GM12892 (cell line): ENCODE measurements at places on chromosomes 16 and 17.

GRCh38 chr16:78879011-78879410 lies 721.5 kb downstream of the MAF start:
- DNase-seq, result no peak

GRCh38 chr16:69193855-69194254 lies 6.9 kb downstream of the SNTB2 start:
- no peak for DNase-seq

GRCh38 chr16:11968577-11968976 lies 3.6 kb downstream of the TNFRSF17 start:
- no peak for DNase-seq

DNA sequence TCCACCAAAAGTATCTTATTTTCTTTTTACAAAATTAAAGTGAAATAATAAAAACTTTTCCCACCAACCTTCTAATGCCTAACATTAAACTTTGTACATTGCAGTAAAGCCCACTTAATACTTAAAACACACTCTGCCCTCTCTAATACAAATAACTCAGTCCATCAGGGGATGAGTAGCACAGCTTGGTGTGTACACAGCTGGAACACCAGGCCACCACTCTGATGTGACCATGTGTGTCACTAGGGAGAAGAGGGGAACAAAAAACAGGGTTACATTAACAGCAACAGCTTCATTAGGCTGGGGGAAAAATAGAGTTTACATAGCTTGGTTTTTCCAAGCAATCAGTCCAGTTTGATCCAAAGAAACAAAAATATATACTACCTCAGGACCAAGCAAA lies 295.0 kb downstream of the CEP112 start:
- DNase-seq, result no peak

DNA sequence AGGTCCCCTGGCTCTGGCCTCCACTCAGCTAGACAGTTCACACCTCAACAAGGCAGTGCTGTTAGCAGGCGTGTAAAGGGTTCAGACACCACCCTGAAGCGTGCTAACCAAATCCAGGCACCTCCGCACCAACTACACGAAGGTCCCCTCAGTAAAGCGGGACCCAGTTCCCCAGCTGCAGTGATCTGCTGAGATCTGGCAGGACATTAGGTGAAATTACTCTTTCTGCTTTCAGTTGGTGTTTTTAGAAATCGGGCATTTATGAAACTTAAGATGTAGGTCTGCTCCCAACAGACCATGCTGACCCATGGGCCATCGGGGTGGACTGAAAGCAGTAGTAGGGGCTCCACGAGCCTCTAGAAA lies 27.1 kb downstream of the FBXO31 start:
- no peak for DNase-seq

- no peak for DNase-seq
These were observed 1.1 kb downstream of the DRC7 start for GRCh38 chr16:57695680-57696069.

DNA sequence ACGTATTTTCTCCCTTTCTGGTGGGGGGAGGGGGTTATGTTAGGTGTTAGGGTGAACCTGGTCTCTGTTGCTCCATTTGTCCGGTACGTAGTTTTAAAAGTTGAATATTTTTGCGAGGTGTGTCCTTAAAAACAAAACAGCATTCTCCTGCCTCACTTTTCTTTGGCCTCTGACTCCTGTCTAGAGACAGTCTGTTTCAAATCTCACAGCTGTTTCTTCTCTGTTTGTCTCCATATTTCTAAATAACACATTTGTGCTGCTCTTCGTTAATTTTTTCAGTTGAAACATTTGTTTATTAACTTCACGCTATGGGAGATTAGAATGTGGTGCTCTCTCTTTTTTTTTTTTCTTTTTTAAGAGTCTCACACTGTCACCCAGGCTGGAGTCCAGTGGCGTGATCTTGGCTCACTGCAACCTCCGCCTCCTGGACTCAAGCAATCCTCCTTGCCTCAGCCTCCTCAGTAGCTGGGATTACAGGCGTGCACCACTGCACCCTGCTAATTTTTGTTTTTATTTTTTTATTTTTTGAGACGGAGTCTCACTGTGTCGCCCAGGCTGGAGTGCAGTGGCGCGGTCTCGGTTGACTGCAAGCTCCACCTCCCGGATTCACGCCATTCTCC lies 31.7 kb downstream of the RPA1 start:
- DNase-seq, result no peak
